Ecto neural progenitor cell (in vitro differentiated cells): ENCODE measurements at places on chromosomes 13 and 19.
A peak's percentile ranks its signal among the peaks of the same experiment; 100 is the strongest.

- no peak for DNase-seq
Measured at GRCh38 chr13:75693227-75693626, 57.1 kb downstream of the LMO7 start.

DNA sequence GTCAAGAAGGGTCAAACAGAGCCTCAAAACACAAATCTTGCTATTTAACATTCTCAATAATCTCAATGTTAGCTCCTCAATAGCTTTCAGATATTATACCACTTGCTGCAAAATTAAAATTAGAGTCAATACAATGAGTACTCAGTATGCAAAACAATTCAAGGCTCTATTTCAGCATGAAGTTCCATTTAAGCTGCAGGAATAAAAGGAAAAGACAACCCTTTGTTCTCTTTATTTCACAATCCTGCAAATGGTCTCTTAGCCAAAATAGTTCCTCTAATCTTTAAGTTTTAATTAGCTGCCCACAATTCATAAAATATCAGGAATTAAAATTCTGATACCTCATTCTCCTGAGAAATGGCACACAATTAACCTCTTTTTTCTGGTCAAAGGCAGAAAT lies 40.5 kb upstream of the DCT start:
- DNase-seq, result no peak

DNA sequence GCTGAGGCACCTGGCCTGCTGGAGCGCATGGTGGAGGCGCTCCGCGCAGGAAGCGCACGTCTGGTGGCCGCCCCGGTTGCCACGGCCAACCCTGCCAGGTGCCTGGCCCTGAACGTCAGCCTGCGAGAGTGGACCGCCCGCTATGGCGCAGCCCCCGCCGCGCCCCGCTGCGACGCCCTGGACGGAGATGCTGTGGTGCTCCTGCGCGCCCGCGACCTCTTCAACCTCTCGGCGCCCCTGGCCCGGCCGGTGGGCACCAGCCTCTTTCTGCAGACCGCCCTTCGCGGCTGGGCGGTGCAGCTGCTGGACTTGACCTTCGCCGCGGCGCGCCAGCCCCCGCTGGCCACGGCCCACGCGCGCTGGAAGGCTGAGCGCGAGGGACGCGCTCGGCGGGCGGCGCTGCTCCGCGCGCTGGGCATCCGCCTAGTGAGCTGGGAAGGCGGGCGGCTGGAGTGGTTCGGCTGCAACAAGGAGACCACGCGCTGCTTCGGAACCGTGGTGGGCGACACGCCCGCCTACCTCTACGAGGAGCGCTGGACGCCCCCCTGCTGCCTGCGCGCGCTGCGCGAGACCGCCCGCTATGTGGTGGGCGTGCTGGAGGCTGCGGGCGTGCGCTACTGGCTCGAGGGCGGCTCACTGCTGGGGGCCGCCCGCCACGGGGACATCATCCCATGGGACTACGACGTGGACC lies 9.7 kb upstream of the STRN4 start:
- DNase-seq, result no peak

- DNase-seq, result no peak
Measured at GRCh38 chr19:39335168-39335548, 685 bp downstream of the GMFG start.

- DNase-seq, result no peak
Measured at GRCh38 chr13:98480915-98481877, 95.7 kb downstream of the STK24 start.

GRCh38 chr19:30444253-30444671 lies 72.1 kb downstream of the ZNF536 start:
- no peak for DNase-seq

DNA sequence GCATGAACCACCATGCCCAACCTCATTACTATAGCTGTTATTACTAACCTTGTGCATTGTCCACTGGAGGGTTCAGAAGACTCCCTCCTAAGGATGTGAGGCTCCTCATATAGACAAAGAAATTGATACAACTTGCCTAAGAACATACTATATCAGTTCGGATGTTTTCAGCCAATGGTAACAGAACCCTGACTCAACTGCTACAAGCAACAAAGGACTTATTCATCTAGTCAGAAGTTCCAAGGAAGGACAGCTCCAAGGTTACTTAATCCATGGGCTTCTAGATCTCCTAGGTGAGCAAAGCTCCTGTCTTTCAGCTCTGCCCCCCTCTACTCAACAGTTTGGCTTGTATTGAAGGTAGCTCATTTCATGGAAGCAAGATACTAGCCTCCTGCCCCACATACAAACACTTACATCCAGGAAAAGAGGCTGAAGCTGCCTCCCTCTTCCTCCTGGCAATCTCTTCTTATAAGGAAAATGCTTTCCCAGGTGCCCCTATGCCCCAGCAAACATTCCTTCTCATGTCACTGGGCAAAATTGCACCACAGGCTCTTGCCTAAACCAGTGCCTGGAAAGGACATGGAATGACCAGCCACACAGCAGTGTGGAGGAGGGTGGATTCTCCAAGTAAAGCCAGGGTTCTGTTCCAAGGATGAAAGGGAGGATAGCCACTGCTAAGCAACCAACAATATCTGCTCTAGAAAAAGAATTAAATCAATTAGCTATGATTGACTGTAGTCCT lies 497.8 kb downstream of the FOXO1 start:
- DNase-seq, result no peak

DNA sequence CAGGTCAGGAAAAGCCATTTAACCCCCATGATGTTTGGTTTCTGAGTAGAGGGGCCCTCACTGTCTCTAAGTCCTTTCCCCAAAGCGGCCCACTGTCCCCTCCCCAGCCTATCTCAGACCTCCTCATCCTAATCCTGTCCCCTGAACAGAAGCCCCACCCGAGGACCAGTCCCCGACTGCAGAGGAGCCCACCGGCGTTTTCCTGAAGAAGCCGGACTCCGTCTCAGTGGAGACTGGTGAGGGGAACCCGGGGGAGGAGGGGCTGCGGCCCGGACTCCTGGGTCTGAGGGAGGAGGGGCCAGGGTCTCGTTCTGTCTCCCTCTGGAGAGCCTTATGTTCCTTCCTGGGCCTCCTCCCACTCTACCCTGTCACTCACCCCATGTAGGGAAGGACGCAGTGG lies 2.9 kb downstream of the MYBPC2 start:
- no peak for DNase-seq

- DNase-seq, result no peak
Measured at GRCh38 chr19:48856921-48857320, 11.5 kb downstream of the PLEKHA4 start.

GRCh38 chr13:114115191-114115671 lies 17.2 kb downstream of the RASA3 start:
- no peak for DNase-seq

- DNase-seq, result no peak
Measured at GRCh38 chr19:46021531-46022041, 1.3 kb downstream of the PGLYRP1 start.

DNA sequence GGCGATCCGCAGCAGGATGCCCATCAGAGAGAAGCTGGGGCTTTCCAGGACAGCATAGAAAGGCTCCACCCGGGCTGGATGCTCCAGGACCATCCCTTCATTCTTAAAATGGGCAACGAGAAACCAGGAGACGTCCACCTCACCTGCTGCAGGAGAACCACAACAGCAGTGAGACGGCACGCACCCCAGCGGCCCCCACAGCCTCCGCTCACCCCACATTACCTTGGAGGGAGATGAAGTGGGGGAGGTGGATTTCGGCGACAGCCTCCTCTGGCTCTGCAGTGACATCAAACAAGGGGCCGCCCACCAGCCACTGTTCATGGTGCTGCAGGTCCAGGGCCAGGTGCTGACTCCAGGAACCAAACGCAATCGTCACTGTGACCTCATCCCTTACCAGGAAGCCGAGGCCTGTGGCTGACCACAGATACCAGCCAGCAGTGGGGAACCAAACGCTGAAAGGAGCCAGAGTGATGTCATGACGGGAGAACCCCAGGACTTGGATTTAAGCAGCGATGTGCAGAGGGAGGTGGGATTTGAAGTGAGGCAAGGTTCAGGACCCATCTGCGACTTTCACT lies 25.1 kb downstream of the CARD8 start:
- DNase-seq, result no peak

GRCh38 chr13:101412076-101412475 lies 4.2 kb downstream of the NALCN start:
- no peak for DNase-seq

GRCh38 chr13:93687261-93687660 lies 460.7 kb downstream of the GPC6 start:
- no peak for DNase-seq

DNA sequence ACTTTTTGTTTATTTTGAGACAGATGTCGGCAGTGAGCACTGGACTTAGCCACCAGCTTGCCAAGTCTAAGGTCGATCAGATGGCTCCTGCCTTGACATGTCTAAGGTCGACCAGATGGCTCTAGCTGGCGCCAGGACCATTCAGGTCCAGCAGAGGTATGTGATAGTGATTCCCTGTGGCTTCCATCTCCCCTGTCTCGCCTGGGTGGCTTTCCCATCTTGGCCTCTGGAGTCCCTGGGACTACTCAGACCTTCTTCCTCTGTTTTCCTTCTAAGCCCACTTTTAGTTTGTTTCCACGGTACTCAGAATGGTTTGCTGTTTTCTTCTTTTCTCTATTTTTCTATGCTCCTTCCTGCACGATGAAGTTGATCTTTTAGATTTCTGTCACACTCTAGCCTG lies 1435.7 kb downstream of the UQCRFS1 start:
- no peak for DNase-seq

GRCh38 chr13:53848366-53848961 lies 819.9 kb downstream of the OLFM4 start:
- no peak for DNase-seq

DNA sequence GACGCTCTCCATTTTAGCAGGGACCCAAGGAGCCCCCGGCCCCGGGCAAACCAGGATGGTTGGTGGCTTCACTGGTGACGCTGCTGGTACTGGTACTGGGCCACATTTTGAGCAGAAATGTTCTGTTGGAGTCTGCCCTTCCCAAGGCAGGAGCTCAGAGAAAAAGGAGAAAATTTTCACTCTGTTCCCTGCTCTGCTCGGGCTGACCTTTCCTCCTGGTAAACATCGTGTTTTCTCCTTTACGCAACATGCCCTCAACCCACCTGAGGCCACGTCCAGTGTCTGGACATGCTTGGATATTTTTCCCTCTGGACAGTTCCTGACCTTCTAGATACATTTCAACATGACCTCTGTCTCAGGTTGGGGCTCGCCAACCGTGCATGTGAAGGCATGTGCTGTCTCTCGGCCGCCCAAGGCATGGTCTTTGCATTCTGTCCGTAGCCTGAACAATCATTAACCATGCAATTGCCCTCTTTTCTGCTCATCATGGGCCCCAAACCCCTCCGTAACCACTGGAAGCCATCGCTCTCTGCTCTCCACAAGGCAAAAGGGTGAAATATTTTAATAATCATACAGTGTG lies 115.2 kb upstream of the PEG3 start:
- no peak for DNase-seq

- DNase-seq, result peak; percentile 43
Measured at GRCh38 chr13:51920786-51921185, 59.0 kb downstream of the CCDC70 start.

GRCh38 chr13:88217372-88217771 lies 546.2 kb downstream of the SLITRK5 start:
- no peak for DNase-seq

DNA sequence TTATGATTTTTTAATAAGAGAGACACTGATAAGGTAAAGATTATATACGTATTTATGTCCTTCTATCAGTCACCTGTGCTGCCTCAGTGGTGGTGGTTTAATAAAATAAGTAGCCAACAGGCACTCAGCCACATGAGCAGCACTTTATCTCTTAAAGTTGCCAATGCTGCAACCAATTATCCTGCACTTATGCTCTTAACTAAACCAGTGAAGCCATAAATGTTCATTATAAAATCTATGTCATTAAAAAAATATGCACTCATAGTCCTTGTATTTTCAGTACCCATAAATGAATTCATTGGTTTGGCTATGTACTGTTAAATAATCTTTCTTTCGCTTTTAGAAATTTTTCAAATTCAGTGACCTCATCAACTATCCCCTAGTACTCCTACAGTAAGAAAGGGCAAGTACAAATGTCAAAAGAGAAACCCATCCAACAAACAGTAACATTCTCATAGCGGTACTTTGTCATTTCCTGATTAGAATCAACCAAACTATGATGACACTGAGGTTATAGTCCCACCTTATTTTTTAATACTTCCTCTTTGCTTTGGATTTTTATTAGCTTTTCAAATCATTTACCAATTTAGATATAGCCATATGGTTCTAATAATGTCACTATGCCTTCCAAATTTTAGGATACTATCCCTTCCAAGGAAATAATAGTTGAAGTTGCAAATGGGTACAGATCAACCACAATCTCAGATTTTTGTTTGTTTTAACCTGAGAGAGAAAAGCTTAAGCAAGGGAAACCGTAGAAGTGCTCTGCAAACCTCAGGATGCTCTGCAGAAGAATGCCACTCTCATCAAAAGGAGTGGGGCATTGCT lies 190.9 kb downstream of the KLF12 start:
- no peak for DNase-seq

DNA sequence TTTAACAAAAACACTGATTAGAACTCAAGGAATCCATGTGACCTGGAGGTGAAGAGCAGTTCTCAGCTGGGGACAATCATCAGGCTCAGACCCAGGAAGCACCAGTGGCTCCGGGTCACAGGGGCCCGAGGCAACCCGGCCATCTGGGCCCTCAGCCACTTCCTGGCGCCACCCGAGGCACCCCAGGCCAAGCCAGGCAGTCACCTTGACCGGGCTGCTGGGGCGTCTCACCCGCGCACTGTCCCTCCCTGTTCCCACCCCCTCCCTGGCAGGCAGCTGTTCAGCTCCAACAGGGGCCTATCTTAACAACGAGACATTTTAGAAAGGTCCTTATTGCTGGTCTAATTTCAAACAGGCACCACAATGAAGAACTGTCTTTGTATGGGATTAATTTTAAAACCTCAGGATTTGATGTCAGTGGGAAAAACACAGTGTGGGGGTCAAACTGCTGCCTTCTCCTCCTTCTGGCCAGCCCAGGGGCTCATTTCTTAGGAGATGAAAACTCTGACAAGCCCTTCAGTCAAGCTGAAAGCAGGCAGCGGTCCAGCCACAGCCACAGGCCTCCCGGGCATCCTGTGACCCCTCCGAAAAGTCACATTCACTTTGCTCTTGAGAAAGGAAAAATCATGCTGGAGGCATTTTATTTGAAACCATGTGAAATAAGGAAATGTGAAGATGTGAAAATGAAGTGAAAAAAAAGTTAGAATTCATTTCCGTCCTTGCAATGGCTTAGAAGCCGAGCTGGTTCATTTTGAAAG lies 83.3 kb downstream of the KCTD15 start:
- DNase-seq, result no peak
